ENCODE measurements at places on chromosomes 16 and 17. TPM values are rescaled to one million over a fixed set of nuclear protein-coding genes. Genes with fewer than 3 reads are reported as not detected.

The C17orf113 gene
- 2.1 TPM for total RNA-seq

The FSCN2 gene
- 6.3 TPM for total RNA-seq

The CBFA2T3 gene
- 58.5 TPM for total RNA-seq

The CSF3 gene
- total RNA-seq = not detected

The PSKH1 gene
- 29.1 TPM for total RNA-seq

The BTBD17 gene
- total RNA-seq = not detected

The NHERF1 gene
- total RNA-seq = 69.5 TPM

The CCL7 gene
- not detected for total RNA-seq

The CA7 gene
- total RNA-seq = not detected

Data from B cell (primary cell).